ENCODE measurements at places on chromosomes 12 and 14. TPM values are rescaled to one million over a fixed set of nuclear protein-coding genes. Genes with fewer than 3 reads are reported as not detected.
A peak's percentile ranks its signal among the peaks of the same experiment; 100 is the strongest.

Gene IFNG
- not detected for total RNA-seq

Gene CCT2
- total RNA-seq: 270 TPM

Gene EIF4B
- 745 TPM for total RNA-seq

Gene FLRT2
- total RNA-seq: not detected

Gene PARPBP
- 49.8 TPM for total RNA-seq

Gene CSRP2
- not detected for total RNA-seq

Gene TSPAN31
- 6.3 TPM for total RNA-seq

Gene PRIMA1
- total RNA-seq: not detected

Gene GALNT6
- 5.5 TPM for total RNA-seq

Gene ACSM4
- not detected for total RNA-seq

Gene NOS1
- total RNA-seq: not detected

Gene CPM
- total RNA-seq: 13.0 TPM

Gene ANHX
- total RNA-seq: not detected

Gene TPPP2
- not detected for total RNA-seq

DNA sequence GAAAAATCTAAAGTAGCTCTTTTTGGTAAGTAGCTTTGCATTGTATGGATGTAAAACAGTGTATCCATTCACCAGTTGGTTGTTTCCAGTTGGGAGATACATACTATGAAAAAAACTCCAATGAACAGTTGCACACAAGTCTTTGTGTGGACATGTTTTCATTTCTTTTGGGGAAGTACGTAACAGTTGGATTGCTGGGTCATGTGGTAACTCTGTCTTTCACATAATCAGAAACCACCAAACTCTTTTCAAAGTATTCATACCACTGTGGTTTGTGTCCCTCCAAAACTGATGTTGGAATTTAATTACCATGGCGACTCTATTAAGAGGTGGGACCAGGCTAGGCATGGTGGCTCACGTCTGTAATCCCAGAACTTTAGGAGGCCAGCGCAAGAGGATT lies 58.9 kb upstream of the RESF1 start:
- DNase-seq: no peak

DNA sequence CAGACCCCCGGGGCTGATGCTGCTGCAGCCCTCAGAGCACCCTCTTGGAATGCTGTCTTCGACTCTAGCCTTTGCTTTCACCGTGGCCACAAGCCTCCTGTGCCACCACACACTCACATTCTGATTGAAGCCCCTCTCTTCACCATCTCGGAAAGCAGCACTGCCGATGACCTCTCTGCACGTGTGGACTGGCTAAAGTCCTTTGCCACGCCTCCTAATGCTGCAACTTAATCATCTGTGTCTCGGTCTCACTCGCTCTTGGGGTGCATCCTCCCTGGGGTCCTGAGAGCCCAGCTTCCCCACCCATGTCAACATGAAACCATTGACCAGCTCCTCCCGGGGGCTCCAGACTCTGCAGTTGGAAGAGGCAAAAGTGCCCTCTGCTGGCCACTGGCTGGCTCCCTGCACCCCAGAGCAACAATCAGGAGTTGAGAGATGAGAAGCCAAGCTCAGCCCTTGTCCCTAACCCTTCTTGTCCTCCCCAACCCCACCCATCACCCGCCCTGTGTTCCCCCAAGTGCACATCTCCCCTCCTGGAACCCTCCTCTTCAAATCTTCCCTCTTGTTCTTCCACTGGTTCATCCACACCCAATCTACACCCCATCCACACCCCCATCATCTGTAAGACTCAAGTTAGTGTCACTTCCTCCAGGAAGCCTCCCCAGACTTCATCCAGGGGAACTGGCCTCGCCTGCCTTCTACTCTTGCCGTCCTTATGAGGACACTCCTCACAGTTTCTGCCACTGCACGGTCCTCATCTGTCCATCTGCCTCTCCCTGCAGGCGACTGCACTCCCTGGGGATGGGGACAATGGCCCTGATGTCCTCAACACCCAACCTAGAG lies 23.6 kb upstream of the FAM181A start:
- no peak for DNase-seq

DNA sequence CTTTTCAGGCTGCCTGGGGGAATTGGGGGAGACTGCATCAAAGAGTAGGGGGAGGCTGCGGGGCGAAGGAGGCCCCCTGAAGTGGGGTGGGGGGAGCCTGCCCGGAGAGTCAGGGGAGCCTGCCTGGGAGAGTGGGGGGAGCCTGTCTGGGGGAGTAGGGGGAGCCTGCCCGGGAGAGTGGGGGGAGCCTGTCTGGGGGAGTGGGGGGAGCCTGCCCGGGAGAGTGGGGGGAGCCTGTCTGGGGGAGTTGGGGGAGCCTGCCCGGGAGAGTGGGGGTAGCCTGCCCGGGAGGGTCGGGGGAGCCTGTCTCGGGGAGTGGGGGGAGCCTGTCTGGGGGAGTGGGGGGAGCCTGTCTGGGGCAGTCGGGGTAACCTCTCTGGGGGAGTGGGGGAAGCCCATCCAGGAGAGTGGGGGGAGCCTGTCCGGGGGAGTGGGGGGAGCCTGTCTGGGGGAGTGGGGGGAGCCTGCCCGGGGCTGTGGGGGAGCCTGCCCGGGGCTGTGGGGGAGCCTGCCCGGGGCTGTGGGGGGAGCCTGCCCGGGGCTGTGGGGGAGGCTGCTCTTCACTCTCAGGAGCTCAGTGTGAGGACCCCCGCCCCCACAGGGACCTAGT lies 6.5 kb upstream of the DEGS2 start:
- no peak for DNase-seq

GRCh38 chr12:123705935-123706334 lies 6.2 kb upstream of the ATP6V0A2 start:
- peak; percentile 10 for DNase-seq

DNA sequence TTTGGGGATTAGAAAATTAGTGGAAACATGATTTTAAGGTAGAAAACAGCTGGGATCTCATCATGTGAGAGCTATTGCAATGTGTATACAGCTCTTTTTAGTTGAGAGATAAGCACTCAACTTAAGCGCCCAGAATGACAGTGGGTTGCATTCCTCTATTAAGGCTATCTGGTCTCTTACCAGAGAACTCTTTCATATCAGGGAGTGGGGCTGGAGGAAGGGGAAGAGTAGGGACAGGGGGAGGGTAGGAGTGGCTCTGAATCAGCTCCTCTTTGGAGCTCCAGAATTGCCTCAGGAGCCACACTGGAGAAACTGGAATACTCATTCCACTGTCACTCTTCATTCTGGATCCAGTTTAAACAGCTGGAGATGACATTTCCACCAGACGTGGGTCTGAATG lies 9.2 kb upstream of the PLEKHG3 start:
- DNase-seq: no peak

- DNase-seq: peak; percentile 48
These were observed 12.0 kb downstream of the MGP start for GRCh38 chr12:14873440-14874185.

DNA sequence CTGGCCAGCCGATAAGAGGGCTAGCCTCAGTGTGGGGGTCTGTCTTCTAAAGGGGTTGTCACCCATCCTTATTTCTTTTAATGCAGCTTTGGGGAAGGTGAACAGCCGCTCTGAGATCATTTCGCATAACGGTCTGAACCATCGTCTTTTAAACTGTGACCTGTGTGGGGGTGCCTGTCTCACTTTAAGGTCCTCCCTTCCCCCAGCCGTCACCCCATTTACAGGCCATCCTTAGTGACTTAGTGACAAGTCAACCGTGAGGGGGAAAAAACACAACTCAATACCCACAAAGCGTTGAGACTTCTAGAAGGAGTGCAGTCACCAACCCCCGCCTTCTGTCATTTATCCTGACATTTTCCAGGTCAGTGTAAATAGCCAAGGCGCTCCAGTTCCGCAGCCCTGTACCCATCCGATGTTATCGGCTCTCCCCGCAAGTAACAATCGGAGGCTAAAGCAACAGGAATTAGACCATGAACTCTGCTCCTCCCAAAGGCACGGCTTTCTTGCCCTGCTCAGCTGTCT lies 505 bp upstream of the DENND5B start:
- DNase-seq: peak; percentile 59

DNA sequence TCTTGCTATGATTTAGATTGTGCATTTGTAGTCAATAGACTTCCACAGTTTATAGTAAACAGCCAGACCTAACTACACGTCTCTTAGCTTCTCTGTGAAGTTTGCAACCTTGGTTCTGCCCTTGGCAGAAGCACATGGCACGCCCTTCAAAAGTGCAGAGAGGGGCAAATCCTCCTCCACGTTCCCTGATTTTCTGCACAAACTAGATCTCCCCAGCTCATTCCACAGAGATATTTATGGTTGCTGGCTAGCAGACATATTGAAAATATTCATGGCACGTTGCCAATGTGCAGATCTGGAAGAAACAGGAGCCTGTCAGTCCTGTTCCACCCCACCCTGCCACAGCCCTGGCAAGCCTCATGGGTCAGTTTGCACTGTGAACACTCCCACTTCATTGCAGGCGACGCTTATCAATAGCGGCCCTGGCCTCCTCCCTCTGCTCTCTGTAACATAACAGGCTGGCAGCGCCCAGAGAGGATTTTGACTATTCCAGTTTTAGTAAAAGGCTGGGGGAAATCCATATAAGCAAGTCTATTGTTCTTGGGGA lies 6.5 kb upstream of the LGALS3 start:
- no peak for DNase-seq

DNA sequence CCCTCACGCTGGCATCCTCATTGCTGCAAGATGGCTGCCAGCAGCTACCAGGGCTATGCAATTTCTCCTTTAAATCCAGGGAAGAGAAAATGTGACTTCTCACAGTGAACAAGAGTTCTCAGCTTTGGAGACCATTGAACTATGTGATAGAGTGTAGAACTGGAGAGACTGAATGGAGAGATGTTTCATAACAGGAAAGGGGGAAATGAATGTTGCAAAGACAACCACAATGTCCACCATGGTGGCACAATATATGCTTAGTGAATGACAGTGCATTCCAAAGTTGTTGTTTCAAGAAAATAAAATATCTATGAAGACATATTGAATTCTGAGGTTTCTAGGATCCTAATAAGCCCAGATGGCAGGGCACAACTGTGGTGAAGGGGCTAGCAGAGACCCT lies 13.2 kb upstream of the COCH start:
- DNase-seq: no peak

- DNase-seq: no peak
These were observed 160.3 kb upstream of the BMP4 start for GRCh38 chr14:54116972-54117371.

DNA sequence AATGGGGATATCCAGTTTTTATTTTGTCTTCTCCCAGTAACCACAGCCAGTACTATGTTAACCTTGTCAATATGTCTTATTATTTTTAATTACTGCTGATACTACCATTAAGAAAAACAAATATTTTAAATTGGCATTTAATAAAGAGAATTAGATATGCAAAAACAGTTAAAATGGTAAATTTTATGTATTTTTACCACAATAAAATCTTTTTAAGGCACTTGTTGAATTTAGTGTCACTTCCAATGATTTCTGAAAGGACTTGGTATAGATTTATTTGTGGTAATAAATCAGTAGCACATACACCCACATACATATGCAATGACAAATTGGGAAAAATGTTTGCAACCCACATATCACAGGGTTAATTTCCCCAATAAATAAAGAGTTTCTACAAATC lies 14.0 kb downstream of the CDKN1B start:
- no peak for DNase-seq

DNA sequence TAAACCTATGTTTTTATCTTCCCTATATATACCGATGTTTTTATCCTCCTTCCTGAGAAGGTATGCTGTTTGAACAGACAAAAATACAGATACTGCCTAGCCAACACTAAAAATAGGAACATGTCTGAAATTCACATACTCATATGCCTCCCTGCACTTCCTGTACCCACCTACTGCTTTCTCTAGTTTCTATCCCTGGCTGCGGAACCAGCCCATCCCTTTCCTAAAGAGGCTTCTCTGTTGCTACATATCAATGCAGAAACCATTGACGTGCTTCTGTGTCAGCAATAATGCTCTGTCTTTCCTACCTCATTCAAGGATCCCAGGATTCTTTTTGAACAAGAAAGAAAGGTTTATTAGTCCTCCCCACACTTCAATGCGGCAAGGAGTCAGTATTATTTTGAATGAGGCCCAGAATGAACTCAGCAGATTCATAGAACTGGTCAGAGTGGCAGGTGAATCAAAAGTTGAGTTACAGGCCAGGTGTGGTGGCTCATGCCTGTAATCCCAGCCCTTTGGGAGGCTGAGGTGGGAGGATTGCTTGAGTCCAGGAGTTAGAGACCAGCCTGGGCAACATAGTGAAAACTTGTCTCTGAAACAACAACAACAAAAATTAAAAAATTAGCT lies 67.8 kb upstream of the NAP1L1 start:
- no peak for DNase-seq

GRCh38 chr14:21536418-21537089 lies 10.4 kb upstream of the SALL2 start:
- DNase-seq: no peak

DNA sequence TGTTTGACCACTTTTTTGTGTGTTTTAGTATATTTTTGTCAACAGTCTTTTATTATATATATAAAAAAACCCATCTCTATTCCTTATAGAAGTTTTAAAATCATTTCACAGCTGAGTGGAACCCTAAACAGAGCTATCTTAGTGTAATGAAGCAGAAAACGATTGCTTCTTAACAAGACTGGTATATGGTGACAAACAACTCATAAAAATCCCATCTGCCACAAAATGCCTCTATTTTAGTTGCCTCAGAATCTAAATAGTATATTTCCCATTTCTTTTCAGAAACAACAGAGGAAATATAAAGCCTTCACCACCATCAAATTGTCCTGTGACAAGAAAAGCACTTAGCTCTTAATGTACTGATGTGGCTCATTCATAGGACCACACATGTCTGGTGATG lies 322.4 kb downstream of the ATP23 start:
- DNase-seq: no peak

GRCh38 chr12:102960766-102961465 lies 3.4 kb downstream of the ASCL1 start:
- no peak for DNase-seq

GRCh38 chr14:50936882-50937281 lies 7.4 kb downstream of the PYGL start:
- DNase-seq: no peak
